ENCODE measurements at places on chromosomes 12 and 14. TPM values are rescaled to one million over a fixed set of nuclear protein-coding genes. Genes with fewer than 3 reads are reported as not detected.

GRCh38 chr14:106694638-106695393 lies 1168.4 kb downstream of the TMEM121 start:
- no peak for DNase-seq

DNA sequence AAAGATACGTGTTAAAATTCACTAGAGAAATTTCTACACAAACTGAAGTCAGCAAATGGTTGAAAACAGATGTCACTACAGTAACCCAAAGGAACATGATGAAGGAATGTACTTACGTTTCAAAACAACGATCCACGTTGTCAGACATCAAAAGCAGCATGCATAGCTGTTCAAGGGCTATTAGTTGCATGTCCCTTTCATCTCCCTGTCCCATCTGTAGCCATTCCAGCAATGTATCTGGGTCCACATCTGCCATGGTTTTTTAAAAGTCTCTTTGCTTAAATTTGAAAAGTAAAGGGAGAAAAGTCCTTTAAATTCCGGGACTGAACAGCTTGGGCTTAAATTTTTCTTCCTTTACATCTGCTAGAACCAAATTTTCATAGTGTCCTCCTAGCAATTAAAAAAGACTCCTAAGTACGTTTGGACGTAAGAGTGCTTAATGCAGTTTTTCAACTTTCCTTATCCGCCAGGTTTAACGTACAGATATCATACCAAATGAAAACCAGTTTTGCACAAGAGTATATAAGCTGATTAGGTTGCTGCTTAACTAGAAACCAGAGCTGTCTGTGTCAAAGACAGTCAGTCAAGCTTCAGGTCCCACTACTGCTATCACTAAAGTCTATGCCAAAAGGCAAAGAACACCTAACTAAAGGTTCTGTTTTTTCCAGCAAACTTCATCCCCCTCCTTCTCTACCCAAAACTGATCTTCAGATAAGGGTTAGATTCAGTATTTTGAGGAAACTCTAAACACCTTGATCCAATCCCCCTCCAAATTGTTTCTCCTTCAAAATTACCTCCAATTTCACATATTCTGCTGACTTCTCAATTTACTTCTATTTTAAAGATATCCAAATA lies 1.7 kb downstream of the HECTD1 start:
- peak; percentile 61 for DNase-seq

DNA sequence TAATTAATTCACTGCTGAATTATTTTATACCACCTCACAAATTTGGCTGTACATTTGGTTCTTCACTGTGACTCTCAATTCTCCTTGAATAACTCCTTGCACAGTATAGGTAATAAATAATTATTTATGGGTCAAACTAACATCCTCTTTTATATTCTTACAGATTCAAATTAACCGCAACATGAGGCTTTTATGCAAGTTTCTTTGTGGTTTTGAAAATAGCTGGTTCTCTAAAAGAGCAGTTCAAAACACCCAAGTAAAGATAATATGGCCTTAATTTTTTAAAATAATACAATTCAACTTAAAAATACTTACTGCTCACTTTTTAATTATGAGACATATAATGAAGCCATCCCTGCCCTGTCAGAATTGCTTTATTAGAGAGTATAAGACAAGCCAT lies 12.9 kb upstream of the TRIM9 start:
- DNase-seq, result no peak

GRCh38 chr12:132771126-132771838 lies 9.7 kb upstream of the ANKLE2 start:
- DNase-seq, result no peak

DNA sequence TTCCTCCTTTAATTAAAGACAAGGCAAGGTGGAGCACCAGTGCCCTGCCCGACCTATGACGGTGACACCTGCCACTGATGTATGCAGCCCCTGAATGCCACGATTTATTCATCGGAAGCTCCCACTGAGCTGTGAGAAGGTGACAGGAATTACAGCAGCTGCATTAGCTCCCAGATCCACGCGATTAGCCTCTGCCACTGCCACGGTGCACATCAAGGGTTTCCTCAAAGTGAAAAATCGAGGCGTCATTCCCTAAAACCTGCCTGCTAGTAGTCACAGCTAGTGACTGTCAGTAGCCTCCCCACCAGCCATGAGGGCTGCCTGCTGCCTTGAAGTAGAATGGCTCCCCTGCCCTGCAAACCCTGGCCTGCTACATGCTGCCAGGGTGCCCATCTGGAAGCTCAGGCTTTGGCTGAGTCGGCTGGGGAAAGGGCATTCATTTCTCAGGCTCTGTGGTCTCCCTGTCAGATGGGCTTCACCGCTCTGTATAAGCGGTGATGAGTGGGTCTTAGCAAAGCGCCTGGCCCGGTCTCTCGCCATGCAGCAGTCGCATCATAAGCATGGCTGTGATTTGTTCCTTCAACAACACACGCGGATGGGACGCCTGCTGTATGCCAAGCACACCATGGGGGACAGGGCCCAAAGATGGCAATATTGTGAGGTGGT lies 8.2 kb upstream of the BCL11B start:
- no peak for DNase-seq

DNA sequence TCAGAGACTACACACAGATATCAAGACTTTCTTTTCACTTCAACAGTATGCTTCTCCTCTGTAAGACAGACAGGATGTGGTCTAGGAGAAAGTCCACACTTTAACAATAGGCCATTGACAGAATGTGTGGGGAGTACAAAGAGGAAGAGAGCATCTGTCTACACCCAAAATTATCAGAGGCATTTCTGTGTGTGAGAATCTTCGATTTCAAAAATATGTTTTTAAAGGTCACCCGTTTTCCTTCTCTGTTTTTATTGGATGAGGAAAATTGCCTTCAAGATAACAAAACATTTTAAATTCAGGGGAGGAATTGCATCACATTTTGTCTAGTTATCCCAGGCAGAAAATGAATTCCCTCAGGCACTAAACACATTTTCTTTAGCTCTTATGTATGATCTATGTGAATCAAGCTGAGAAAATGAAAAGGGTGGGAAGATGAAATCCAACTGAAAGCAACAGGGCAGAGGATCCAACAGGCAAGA lies 16.4 kb downstream of the NAV3 start:
- DNase-seq, result peak; percentile 10

DNA sequence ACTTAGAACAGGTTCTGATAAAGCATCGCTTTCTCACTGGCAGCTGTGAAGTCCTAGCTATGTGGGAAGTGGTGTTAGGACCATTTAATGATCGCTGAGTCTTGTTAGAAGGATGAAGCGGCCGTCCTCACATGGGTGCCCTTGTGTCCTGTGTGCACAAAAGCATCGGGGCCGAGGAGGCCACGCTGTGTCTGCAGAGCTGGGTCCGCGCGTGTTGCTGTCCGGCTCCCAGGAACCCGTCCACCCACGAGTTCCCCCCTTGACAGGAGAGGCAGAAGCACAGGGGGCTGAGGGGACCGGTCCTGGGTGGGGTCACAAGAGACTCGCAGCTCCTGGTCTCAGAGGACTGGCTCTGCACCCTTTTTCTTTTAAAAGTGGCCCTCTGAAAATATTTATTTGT lies 90.4 kb downstream of the ADGRD1 start:
- no peak for DNase-seq

GRCh38 chr12:11833174-11833895 lies 183.9 kb downstream of the ETV6 start:
- DNase-seq, result no peak

- DNase-seq, result no peak
Measured at GRCh38 chr12:120775862-120776552, 50.4 kb downstream of the ACADS start.

- DNase-seq, result no peak
Measured at GRCh38 chr14:105154476-105154871, 14.1 kb downstream of the JAG2 start.

DNA sequence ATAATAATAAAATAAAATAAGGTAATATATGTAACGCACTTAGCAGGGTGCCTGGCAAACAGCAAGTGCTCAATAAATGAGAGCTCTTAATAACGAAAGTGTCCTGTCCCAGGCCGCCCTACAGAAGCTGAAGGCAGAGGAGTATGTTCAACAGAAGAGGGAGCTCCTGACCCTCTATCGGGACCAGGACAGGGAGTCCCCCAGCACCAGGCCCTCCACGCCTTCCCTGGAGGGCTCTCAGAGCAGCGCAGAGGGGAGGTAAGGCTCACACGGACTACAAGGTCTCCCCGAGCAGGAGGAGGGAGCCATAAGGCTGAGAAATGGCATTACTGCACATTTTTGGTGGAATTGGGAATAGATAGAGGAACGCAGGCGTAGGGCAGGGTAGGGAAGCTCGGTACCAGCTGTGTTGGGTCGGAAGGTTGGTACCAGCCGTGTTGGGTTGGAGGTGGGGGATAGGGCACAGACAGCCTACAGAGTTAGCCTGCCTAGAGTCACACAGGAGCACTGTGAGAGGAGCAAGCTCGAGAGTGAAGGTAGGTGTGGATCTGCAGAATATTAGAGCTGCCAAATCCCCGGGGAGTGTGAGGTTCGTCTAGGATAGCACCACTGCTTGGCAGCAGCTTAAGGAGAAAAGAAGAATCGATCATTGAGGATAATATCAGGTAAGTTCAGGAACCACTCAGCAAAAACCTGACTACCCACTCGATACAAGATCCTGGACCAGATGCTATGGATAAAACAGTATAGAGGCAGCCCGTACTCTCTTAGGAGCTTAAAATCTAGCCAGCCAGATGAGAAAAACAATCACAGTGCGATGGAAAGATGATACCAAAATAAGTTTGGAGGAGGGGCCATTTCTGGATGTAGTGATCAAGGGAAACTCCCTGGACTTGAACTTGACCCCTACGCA lies 15.3 kb downstream of the TNFRSF1A start:
- DNase-seq, result peak; percentile 69

DNA sequence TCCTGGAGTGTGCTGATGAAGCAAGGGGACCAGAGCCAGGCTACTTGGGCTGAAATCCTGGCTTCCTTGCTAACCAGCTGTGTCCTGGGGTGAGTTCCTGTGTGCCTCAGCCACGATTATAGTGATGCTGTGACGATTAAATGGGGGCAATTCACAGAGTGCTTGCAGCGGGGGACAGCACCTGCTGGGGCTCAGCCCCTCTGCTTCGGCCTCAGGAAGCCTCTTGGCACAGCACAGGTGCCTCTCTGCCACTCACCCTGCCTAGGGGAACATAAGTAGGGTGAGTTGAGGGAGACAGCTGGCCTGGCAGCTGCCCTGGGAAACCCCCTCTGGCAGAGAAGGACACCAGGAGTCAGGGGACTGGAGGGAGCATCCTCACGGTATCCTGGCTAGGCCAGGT lies 9.4 kb downstream of the KRT80 start:
- peak; percentile 83 for DNase-seq

- no peak for DNase-seq
Measured at GRCh38 chr12:108709697-108710096, 21.6 kb downstream of the CORO1C start.

- DNase-seq, result no peak
Measured at GRCh38 chr12:107748472-107748871, 12.5 kb downstream of the PRDM4 start.

DNA sequence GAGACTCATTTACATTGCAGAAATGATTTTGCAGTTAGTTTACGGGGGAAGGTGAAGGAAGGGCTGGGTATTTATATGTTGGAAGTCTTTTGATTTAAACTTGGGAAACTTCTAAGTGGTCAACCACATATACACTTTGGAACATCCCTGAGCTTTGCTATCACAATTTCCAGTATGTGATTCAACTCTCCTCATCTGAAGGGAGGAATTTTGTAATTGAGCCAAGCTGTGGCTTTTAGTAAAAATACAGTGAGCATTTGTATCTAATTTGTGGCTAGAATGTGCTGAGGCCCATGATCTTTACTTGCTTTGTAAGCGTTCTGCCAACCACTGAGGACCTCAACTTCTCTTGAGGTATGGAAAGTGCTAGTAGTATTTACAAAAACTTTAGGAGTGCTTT lies 235.0 kb upstream of the PDZRN4 start:
- DNase-seq, result peak; percentile 2

HRK gene
- 0.21 TPM for total RNA-seq

AREL1 gene
- 17.1 TPM for total RNA-seq

TTC9 gene
- 4.2 TPM for total RNA-seq

RASSF9 gene
- 4.3 TPM for total RNA-seq

NFE2 gene
- 4.3 TPM for total RNA-seq

FKBP3 gene
- total RNA-seq, result 62.4 TPM

TBC1D30 gene
- 2.6 TPM for total RNA-seq

DDX23 gene
- total RNA-seq, result 87.7 TPM

VDR gene
- 1.2 TPM for total RNA-seq

SLC17A8 gene
- 3.2 TPM for total RNA-seq

All from tongue (tissue), 3 donors.